ENCODE measurements at places on chromosomes 5 and 9.

DNA sequence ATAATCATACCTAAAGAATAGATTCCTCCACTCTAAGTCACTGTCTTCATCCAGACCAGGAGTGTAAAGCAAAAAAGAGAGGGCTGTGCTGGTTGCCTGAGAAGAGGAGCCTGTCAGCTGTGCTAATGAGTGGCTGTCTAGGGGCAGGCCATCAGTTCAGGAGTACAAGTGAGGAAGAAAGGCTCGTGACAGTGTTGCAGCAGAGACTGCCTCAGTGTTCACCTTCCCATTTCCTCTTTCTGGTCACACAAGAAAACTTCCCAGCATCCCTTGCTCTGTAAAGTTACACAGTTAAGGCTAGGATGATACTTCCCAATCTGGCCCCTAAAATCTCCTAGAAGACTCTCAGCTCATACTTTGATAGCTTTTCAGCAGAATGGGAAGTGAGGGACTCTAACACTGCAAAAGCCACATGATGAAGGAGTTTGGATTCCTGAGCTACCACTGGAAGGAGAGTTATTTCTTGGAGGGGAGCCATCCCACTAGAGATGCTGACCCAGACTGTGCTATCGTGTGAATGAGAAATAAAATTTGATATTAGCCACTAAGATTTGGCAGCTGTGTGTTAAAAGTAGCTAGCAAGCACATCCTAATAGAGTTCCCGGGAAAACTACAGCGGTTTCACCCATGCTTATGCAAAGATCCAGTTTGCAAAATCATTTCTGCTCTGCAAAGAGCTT is 67.1 kb downstream of the ADAMTS12 start:
- DNase-seq: no peak

- no peak for DNase-seq
Observed at GRCh38 chr5:51987239-51987638, 604.0 kb downstream of the ISL1 start.

- no peak for DNase-seq
Observed at GRCh38 chr5:9148242-9148641, 397.6 kb downstream of the SEMA5A start.

- peak; percentile 25 for DNase-seq
Observed at GRCh38 chr5:111774525-111774924, 17.5 kb upstream of the NREP start.

DNA sequence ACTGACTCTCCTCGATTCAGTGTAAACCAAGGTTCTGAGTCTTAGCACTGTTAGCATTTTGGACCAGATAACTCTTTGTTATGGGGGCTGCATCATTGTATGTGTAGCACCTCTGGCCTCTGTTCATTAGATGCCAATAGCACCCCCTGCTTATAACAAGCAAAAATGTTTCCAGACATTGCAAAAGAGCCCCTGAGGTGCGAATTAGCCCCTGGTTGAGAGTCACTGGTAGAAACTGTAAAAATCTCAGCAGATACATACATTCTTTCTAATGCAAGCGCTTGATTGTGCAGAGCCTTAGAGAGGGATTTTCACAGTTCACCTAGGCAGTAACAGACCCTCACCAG is 2.8 kb downstream of the ADRB2 start:
- DNase-seq: no peak

DNA sequence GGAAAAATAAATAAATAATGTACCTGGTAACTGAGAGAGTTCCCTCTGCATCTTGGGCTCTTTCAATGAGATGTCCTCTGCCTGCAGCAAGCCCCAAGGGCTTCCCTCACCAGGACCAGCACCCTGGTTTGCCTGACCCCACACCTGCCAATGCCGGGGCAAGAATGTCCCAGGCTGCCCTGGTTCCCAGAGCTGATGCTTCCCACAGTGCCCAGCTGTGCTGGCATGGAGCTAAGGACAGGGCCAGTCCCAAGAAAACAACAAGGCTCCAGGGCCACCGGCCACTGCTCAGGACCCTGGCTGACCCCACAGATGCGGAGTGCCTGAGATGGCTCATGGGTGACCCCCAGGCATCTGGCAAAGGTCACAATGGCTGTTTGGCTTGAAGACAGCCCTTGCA is 123.5 kb downstream of the KCNIP1 start:
- no peak for DNase-seq

GRCh38 chr9:19965336-19965735 is 176.5 kb upstream of the SLC24A2 start:
- DNase-seq: no peak

- peak; percentile 45 for DNase-seq
Observed at GRCh38 chr5:151772846-151773561, 1.2 kb downstream of the G3BP1 start.

DNA sequence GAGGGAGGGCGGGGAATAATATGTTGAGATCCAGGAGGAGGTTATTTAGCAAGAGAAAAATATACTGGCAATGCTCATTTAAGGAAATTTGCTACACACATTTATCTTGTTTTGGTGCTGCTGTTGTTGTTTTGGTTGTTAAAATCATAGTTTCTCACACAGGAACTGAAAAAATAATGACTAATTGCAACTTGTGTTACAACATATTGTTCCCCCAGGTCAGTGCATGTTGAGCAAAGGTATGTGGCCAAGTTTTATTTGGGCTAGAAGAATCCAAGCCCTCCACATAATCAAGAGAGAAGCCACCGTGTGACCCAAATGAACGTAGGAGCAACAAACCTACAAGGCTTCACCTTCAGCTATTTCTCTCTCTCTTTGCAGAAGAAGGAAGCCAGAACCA is 220.3 kb upstream of the DAPK1 start:
- no peak for DNase-seq

- no peak for DNase-seq
Observed at GRCh38 chr5:155471027-155471426, 457.5 kb downstream of the KIF4B start.

DNA sequence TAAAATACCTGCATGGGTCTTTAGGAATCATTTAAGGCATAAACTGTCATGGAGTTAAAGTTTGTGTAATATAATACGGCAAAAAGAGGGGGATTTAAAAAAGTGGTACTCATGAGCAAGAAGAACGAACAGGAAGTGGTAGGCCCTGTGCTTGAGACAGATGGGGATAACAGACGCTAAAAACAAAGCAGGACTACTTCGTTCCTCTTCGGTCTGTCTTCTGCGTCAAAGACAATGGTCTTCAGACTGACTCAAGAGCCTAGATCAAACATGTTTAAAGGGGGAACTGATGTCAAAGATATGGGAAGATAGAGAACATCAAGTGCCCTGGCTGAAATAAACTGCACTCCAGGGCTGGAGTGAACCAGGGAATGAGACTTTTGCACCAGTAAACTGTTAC is 59.8 kb upstream of the RFX3 start:
- DNase-seq: no peak

DNA sequence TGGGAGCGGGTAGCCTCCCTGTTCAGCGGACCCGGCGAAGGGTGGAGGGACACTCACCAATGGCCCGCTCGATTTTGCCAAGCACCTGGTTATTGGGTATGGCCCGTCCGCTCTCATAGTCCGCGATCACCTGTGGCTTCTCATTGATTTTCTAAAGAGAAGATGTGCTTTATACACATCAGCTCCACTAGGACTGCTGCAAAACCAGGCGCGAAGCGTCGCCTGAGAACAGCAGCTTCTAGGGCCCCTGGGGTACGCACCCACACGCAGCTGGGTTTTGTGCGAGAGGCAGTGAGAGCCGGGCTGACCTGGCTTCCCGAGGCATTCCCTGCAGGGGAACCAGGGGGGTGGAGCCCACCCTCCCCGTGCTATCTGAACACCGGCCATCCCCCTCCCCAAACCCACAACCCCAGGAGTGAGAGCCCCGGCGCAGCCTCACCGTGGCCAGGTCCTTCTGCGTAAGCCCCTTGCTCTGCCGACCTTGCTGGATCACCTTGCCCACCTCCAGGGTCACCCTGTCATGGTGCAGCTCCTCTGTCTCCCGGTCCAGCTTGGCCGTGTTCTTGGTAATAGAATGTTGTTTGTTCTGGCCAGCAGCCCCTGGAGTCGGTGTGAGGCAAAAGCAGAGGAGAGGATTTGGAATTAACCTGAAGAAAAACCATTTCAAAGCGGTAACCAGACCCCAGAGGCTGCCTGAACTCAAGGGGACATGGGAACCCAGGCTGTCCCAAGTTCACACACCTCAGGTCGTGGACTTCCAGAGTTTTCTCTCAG is 3.1 kb downstream of the EDF1 start:
- no peak for DNase-seq

DNA sequence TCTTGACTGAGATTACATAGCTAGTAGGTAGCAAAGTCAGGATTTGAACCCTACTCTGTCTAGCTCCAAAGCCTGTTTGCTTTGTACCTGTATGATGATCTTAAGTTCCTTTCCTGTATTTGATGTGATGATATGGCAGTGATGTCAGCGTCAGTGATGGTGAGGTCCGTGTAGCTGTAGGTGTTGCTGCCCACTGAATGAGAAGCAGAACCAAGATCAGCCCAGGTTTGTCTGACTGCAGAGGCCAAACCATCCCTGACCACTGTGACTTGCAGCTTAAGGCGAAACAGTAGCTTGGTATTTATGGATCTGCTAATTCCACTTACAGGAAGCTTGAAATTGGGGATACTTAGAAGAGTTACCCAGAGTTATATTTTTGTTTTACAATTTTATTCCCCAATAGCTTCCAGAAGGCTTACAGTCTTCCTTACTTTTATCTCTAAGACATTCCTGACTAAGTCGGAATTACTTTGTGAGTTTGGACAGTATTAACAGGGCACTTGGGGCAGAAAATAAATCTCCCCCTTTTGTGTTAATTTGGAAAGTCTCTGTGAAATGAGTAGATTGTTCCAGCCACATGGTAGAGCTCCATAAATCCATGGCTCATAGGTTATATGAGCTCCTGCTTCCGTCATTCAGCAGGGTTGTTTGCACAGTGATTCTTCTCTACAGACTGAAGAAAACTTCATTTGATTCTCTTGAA is 273.4 kb downstream of the NR3C1 start:
- no peak for DNase-seq

DNA sequence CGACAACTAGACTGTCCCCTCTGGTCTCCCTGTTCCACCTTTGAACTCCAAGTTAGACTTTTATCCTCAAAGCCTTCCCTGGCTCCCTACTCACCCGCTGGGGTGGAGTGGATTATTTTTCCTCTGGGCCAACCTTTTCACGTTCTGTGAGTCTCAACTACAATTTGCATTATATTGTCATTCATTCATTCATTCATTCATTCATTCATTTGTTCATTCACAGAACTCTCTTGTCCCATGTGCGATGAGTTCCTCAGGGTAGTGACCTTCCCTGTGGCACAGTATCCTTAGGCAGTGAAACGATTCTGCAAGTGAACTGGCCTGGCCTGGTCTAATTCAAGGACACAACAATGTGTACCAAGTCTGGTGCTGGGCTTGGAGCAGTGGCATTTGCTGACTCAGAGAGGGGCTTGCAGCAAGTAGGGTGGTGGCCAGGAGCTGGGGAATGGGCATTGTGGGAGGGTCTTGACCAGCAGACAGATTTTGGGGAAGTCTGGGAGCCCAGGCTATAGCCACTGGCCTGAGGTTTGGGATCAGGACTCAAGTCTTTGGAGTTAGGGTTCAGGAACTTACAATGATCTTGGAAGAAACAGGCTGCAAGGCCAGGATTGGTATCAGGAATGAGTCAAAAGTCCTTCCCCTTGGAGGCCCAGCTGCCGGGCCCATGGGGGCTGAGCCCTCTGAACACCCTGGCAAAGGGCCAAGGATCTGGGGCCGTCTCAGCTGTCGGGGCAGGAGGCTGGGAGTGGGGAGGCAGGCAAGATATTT is 37.2 kb upstream of the COL15A1 start:
- DNase-seq: no peak

DNA sequence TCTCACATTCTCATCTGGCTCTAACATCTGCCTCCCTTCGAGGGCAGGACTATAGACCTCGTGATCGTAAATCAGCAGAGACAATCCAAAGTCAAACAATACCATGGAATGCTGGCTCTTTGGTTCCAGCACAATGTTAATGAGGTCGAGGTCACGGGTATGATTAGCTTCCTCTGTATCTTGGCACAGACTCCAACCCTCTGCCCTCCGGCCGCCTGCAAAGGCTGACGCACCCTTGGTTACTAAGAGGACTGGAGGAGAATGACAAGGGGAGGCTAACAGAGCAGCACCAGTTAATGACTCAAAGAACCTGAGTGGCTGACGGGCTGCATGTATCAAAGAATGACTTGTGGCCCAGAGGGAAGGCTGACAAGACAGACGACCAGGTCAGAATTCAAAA is 10.1 kb downstream of the LHFPL2 start:
- DNase-seq: peak; percentile 94

DNA sequence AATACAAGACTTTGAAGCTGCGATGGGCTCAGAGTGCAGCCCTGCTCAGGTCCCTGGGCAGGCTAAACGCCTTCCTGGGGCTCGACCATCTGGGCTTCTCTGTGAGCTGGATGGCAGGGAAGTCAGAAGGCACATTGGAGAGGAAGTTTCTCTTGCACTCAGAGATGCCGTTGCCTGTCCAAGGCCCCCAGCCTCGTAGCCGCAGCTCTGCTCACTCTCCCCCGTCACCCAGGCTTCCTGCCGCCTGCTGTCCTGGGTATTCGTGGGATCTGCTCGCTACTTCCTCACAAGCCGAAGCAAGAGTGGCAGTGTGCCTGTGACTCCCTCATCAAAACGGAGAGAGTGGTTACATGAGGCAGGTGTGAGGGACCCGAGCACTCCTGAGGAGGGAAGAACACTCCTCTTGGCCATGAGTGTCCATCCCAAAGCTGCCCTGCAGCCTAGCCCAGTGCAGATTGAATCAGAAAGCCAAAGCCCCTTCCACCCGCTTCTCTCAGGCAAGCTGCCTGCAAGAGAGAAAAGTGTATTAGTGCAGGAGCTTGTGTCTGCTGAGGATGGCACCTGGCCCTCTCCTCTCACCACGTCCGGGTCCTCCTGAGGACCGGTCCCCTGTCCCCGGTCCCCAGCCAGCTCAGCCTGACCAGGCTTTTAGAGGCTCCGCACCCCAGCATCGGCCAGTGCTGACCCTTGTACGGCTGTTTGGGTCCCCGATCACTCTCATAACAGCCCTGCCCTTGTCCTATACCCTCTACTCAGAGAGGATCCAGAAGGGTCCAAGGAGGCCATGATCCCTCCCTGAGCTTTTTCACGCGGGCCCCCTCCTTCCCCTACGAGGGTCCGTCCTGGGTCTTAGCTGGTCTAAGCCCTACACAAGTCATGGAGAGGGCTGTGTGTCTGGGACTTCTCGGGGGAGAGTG is 7.3 kb downstream of the FCN2 start:
- no peak for DNase-seq

DNA sequence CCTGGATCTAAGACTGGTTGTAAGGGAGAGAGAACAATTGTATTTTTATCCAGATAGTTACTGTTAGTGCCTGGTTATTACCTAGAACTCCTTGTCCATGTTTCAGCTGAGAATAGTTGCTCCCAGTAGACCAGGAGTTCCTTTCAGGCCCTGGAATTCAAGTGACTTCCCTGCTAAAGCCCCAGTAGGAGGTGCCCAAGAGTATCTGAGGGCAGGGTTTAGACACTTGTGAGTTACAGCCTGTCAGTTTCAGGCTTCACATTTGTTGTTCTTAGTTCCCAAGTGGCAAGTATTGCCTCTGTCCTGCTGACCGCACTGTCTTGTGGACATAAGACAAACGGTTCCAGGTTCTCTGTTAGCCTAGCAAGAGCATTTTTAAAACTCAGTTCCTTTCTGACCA is 743.9 kb upstream of the SEMA6A start:
- DNase-seq: no peak
